ENCODE measurements at places on chromosomes 12 and 14.

DNA sequence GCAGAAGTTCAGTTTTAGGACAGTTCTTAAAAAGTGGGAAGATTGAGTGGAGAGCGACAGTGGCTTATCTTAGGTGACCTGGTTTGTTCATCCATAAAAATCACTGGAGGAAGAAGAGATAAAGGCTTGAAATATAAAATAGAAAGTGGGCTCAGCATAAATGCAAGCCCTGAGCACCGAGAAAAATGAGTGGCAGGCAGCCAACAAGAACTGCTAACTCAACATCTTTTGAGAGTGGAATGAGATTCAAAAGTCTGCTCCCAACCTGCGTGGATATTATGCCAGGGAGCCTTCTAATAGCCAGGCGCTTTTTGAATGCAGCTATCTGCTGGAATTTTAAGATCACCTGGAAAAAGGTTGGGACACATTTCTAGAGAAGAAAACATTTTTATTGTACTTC, 666.5 kb downstream of the FLRT2 start:
- no peaks in the 10 kb centered on the region for H3K36me3 ChIP-seq
- H3K4me3 ChIP-seq: no peak overlapping the region
- no peaks in the 10 kb centered on the region for H3K27me3 ChIP-seq
- H3K4me1 ChIP-seq: no peaks in the 10 kb centered on the region
- no peak overlapping the region for H3K27ac ChIP-seq

DNA sequence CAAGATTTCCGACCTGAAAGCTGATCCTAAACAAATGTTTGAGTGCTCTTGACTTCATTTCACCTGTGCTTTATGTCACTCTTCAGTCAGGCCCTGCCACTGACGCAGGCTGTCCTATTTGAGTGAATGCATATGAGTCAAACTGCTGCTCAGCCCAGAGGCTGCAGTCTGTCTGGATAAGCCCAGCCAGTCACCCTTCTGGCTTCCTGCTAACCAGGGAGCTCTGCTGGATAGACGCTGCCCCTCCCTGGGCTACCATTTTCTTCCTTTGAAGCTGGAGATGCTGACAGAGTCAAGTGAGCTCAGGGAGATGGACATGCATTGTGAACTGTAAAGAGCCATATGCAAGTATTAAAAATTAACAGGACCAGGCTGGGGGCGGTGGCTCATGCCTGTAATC, 5.1 kb upstream of the TUNAR start:
- peaks cover 28% of the 10 kb centered on the region for H3K27me3 ChIP-seq
- no peak for DNase-seq
- no peak overlapping the region for H3K4me3 ChIP-seq
- H3K36me3 ChIP-seq: no peaks in the 10 kb centered on the region
- peaks cover 6% of the 10 kb centered on the region for H3K4me1 ChIP-seq
- no peak overlapping the region for H3K27ac ChIP-seq

- no peaks in the 10 kb centered on the region for H3K36me3 ChIP-seq
- no peak overlapping the region for H3K27ac ChIP-seq
- no peak overlapping the region for H3K4me3 ChIP-seq
- no peaks in the 10 kb centered on the region for H3K4me1 ChIP-seq
- H3K27me3 ChIP-seq: no peaks in the 10 kb centered on the region
These were observed 38.5 kb upstream of the FRS2 start for GRCh38 chr12:69431591-69432222.

GRCh38 chr14:51581017-51581881, 70.5 kb upstream of the FRMD6 start:
- H3K36me3 ChIP-seq: no peaks in the 10 kb centered on the region
- H3K4me1 ChIP-seq: no peaks in the 10 kb centered on the region
- peak; percentile 88 for DNase-seq
- peak overlapping the region; percentile 16 for H3K27ac ChIP-seq
- H3K27me3 ChIP-seq: no peaks in the 10 kb centered on the region
- H3K4me3 ChIP-seq: no peak overlapping the region

GRCh38 chr12:131187602-131188001, 233.9 kb downstream of the ADGRD1 start:
- no peak for DNase-seq
- H3K27me3 ChIP-seq: peaks cover 3% of the 10 kb centered on the region
- no peaks in the 10 kb centered on the region for H3K4me1 ChIP-seq
- H3K36me3 ChIP-seq: no peaks in the 10 kb centered on the region

- no peak overlapping the region for H3K4me3 ChIP-seq
- H3K27ac ChIP-seq: no peak overlapping the region
These were observed 264.0 kb upstream of the HMGA2 start for GRCh38 chr12:65560286-65560685.

- no peak overlapping the region for H3K4me3 ChIP-seq
- H3K36me3 ChIP-seq: no peaks in the 10 kb centered on the region
- peak; percentile 79 for DNase-seq
- H3K27ac ChIP-seq: no peak overlapping the region
- H3K4me1 ChIP-seq: no peaks in the 10 kb centered on the region
- no peaks in the 10 kb centered on the region for H3K27me3 ChIP-seq
These were observed 18.7 kb upstream of the EPYC start for GRCh38 chr12:91023326-91024004.

DNA sequence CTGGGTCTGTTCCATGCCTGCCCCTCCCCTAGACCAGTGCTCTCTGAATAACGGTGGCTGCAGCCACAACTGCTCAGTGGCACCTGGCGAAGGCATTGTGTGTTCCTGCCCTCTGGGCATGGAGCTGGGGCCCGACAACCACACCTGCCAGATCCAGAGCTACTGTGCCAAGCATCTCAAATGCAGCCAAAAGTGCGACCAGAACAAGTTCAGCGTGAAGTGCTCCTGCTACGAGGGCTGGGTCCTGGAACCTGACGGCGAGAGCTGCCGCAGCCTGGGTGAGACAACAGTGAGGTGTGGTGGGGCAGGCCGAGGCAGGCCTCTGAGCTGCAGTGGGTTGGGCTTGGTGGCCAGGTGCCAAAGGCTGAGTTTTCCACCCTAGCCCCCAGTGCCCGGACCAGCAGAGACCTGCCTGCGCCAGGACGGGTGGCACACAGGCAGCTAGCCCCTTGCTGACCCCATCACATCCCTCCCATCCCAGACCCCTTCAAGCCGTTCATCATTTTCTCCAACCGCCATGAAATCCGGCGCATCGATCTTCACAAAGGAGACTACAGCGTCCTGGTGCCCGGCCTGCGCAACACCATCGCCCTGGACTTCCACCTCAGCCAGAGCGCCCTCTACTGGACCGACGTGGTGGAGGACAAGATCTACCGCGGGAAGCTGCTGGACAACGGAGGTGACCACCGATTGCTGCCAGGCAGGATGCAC, 28.2 kb upstream of the LRP1-AS start:
- H3K27me3 ChIP-seq: no peaks in the 10 kb centered on the region
- H3K4me1 ChIP-seq: peaks cover 3% of the 10 kb centered on the region
- H3K27ac ChIP-seq: no peak overlapping the region
- peak; percentile 71 for DNase-seq

DNA sequence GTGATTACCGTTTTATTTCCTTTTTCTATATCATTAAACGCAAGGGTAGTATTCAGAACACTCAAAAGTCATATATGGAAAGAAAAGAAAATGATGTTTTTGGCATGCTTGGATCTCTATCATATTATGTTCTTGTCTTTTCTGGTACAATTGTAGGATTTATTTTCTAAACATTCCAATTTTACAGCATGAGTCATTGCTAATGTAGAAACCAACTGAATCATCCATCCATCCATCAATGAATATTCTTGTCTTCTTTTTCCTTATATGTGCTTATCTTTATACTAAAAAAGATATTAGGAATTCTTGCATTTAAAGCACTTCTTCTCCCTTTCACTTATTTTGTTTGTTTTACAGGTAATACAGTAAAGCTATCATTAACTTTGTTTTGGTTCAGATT, 20.4 kb upstream of the AMIGO2 start:
- no peaks in the 10 kb centered on the region for H3K36me3 ChIP-seq
- H3K4me3 ChIP-seq: no peak overlapping the region
- H3K4me1 ChIP-seq: peaks cover 1% of the 10 kb centered on the region
- DNase-seq: peak; percentile 14
- H3K27me3 ChIP-seq: no peaks in the 10 kb centered on the region
- no peak overlapping the region for H3K27ac ChIP-seq

DNA sequence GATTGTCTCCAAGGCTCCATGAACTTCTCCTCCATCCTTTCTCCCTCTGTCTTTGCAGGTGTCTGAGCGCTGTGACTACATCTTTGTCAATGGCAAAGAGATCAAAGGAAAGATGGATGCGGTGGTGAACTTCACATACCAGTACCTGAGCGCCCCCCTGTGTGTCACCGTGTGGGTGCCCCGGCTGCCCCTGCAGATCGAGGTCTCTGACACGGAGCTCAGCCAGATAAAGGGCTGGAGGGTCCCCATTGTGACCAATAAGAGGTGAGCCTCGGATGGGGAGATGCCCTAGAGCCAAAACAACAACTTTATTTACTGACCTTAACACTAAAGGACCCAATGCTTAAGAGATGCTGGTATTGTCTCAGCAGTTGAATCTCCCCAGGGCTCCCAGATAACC, 130.0 kb downstream of the SLC15A4 start:
- no peak overlapping the region for H3K4me3 ChIP-seq
- no peaks in the 10 kb centered on the region for H3K27me3 ChIP-seq
- H3K27ac ChIP-seq: no peak overlapping the region
- H3K4me1 ChIP-seq: no peaks in the 10 kb centered on the region
- DNase-seq: no peak

DNA sequence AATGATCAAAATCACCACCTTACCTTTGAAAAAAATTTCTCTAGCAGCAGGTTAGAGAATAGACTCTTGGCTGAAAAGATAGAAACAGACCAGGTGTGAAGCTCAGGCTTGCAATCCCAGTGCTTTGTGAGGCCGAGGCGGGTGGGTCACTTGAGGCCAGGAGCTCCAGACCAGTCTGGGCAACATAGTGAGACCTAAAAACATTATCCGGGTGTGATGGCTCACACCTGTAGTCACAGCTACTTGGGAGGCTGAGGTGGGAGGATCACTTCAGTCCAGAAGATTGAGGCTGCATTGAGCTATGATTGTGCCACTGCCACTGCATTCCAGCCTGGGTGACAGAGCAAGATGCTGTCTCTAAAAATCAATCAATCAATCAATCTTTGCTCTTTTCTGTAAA, 105.3 kb upstream of the TBX3 start:
- no peaks in the 10 kb centered on the region for H3K27me3 ChIP-seq
- H3K36me3 ChIP-seq: no peaks in the 10 kb centered on the region
- no peak overlapping the region for H3K4me3 ChIP-seq
- no peak for DNase-seq

DNA sequence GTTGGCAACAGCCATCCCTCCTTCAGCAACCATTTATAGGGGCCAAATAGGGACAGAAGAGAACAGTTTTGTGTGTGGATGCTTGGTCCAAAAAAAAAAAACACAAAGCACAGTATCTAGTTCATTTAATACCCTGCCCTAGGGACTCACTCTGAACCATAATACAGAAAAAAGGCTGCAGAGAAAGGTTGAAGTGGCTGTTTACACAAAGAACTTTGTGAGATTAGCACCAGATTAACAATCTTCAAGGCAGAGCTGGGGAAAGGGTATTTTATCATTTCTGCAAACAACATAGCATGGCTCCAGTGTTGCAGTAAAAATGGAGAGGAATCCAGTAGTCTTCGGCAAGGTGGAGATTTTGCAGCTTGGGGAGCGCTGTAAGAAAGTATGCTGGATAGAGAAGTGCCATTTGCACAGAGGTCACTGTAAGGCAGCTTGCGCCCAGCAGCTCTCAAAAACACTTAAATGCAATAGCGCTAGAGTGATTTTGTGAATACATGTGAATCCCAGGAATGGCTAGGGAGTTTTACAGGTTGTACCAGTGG, 124.2 kb upstream of the PLEKHA5 start:
- no peaks in the 10 kb centered on the region for H3K36me3 ChIP-seq
- no peaks in the 10 kb centered on the region for H3K4me1 ChIP-seq
- no peak overlapping the region for H3K4me3 ChIP-seq

DNA sequence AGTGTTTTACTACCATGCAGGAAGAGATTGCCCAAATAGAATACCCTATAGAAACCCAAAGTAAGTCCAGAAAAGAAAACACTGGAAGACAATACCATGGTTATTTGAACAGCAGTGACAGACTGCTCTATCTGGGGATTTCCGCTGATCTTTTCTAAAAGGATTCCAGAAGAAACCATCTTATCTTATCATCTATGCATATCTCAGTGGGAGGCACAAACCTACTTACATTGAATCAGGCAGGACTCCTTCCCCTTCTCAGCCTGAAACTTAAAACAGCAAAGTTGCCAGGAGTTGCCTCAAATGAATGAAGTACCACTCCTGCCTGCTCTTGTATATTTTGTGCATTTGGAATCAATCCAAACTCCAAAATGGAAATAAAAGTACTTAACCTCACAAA, 56.7 kb upstream of the NR2C1 start:
- peaks cover 8% of the 10 kb centered on the region for H3K36me3 ChIP-seq
- no peak overlapping the region for H3K4me3 ChIP-seq
- DNase-seq: peak; percentile 28

- DNase-seq: no peak
- no peaks in the 10 kb centered on the region for H3K36me3 ChIP-seq
- no peak overlapping the region for H3K27ac ChIP-seq
- no peaks in the 10 kb centered on the region for H3K4me1 ChIP-seq
- no peak overlapping the region for H3K4me3 ChIP-seq
These were observed 19.7 kb downstream of the SPTB start for GRCh38 chr14:64860039-64860438.

DNA sequence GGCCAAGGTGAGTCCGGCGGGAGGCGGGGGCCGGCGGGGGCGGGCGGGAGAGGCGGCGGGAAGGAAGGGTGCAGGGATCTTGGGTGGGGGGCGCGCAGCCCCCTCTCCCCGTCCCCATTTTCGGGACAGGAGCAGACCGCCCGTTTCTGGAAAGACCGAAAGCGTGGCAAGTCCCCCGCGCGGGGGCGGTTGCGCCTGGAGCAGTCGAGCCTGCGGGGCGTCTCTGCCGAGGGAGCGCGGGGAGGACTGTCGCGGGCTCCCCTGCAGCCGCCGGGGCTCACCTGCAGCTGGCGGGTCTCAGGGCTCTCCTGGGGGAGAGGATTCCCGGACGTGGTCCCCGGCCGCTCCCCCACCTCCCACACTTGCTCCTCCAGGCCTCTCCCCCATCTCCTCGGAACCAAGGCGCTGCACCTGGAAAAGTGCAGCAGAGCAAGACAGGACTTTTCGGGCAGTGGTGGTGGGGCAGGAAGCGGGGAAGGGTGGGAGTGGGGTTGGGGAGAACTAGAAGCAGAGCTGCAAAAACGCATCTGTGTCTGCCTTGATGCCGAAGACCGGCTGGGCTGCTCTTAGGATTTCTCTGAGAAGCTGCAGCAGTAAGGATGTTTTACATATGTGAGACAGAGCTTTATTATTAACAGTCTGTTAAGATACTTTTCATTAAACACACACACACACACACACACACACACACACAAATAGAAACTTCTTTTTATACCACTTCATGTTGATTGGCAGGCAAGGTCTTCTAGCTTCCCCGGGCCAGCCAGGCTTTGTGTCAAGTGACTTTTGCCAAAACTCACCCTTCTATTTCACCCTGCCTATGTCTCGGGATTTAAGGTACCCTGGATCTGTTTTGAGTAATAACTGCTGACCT, 677 bp downstream of the C12orf75 start:
- no peaks in the 10 kb centered on the region for H3K36me3 ChIP-seq
- DNase-seq: peak; percentile 39
- peak overlapping the region; percentile 53 for H3K27ac ChIP-seq
- peaks cover 11% of the 10 kb centered on the region for H3K4me1 ChIP-seq

Data from mesenchymal stem cell (in vitro differentiated cells and primary cell).